Activated naive CD4-positive, alpha-beta T cell (primary cell): ENCODE measurements at places on chromosomes 3 and 15.

- no peak for DNase-seq
Observed at GRCh38 chr3:13882876-13883275, 3.0 kb upstream of the WNT7A start.

DNA sequence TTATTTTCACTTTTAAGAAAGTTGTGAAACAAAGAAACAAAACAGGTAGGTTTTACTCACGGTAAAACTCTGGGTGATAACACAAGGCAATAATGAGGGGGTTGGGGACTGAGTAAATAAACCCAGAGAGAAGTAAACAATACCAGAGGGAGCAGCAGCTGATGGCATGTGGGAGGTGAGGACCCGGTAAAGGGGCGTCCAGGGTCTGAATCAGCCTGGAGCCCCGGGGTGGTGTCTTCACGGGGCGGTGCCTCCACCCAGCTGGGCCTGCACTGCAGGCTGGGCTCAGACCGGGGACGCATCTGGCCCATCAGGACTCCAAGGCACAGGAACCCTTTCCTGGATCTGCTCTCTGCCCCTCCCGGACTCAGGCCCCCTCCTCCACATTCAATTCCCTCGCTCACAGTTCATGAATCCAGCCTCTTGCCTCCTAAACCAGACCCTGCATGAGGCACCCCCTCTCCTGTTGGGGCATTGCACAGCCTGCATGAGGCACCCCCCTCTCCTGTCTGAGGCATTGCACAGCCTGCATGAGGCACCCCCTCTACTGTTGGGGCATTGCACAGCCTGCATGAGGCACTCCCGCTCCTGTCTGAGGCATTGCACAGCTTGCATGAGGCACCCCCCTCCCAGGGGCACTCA, 73.9 kb upstream of the MFGE8 start:
- no peak for DNase-seq

- no peak for DNase-seq
Observed at GRCh38 chr3:190606596-190606995, 92.7 kb downstream of the IL1RAP start.

- DNase-seq: no peak
Observed at GRCh38 chr3:100352296-100353231, 18.0 kb downstream of the NIT2 start.

GRCh38 chr15:47609693-47610092, 107.6 kb upstream of the SEMA6D start:
- no peak for DNase-seq

DNA sequence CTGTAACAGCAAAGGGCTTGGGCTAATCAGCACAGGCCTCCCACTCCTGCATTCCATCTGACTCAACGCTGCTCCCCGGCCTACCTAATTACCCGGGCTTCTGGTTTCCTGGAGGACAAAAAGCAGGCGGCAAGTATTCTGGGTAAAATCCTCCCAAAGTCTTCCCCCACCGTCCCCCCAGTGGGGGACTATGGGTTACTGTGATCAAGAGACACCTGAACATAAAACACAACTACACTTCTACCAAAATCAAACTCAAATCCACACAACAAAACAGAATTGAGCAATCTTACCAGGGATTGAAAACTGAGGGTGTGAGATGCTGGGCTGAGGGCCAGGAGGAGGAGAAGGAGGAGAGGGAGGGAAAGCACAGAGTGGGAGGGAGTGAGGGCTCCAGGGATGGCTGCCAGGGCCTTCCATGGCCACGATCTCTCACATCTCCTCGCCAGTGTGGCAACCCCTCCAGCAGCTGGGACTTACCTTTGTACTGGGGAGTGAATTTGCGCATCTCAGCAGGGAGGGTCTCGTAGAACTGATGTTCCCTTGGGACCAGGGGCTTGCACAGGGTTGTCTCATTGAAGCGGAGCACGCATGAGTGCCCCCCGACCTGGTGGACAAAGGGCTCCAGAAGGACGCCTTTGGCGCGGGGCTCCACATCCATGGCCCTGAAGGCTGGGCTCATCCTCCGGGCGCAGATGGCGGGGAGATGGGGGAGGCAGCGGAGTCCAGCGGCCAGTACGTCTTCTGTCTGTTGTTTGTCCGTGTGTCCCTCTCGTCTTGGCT, 9.1 kb upstream of the NCKIPSD start:
- no peak for DNase-seq
